ENCODE measurements at places on chromosomes 11 and 22.

DNA sequence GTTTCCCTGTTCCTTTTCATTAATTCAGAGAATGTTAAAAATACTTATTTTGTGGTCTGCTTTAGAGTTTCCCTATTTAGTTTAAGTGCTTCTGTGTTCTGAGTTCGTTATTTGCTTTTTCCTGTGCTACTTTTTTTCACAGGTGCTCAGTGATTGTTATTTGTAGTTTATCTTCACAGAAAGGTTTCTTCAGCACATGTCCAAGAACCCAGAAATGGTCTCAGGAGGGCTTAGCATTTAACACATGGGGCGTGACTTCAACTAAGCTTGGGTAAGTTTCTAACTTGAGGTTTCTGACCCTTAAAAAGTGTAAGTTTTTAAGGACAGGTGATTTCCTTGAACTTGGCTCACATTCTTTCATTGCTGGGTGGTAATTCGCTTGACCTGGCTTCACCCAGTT is 157.3 kb downstream of the AASDHPPT start:
- no peak for DNase-seq

DNA sequence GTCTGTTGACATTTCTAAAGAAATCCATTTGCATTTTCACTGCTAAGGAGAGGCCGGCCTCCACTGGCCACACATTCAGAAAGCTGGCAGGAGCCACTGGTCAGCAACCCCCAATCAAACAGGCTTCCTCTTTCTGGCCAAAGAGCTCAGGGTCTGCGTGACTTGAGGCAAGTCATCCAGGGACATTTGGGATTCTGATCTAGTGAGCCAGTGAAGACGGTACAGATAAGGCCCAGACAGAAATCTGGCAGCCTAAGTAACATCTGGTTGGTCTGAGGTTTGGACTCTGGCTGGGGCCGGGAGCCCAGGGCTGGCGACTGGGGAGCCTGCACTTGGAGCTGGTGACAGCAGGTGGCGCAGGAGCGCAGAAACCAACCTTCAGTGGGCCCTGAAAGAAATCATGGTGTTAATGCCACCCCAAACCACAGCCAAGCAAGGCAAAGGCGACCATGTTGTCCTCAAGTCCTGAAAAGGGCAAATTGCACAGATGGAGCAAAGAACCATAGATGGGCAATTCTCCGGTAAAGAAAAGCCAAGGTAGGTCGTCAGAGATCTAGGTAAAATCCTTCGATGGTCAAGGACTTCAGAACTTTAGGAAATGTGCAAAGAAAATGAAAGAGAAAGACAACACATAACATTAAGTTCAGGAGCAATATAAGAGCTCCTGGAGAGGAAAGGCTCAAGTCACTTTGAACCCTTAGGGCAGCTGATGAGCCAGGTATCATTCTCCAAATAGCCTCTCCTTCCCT is 99.4 kb upstream of the BLID start:
- peak; percentile 68 for DNase-seq

DNA sequence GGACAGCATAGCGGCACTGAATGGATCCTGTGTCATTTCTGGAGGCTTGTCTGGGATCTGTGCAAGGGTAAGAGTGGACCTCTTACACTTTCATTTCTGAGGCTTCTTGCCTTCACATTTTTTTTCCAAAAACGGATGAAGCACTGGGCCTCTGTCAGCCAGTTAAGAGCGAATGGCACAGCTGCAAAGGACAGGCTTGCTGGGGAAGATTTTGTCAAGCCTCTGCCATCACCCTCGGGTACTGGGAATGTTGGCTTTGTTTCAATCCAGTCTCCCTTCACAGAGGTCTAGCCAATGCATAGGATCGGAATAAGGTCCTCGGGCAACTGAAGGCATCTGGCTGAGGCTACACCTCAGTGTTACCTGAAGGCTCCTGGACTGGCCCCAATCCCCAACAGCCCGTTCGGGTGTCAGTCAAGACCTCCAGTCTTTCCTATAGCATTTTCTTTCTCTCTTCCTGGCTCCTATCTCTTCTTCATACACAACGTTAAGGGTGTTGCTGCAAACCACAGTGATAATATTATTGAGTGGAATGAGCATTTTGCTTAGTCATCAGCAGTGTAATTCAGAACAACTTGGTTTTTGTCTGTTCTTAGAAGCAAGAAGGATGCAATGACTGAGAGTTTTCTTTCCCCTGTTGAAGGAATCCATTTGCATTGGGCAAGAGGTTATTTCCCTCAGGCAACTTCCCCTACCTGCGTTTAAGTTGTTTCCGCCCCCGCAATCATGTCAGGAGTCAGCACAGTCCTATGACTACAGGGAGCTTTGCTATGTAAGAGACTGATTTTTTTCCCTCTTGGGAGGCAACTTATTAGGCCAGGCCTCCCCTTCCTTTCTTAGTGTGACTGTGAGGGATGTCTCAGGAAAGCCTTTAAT is 22.8 kb downstream of the NPAT start:
- DNase-seq = no peak

DNA sequence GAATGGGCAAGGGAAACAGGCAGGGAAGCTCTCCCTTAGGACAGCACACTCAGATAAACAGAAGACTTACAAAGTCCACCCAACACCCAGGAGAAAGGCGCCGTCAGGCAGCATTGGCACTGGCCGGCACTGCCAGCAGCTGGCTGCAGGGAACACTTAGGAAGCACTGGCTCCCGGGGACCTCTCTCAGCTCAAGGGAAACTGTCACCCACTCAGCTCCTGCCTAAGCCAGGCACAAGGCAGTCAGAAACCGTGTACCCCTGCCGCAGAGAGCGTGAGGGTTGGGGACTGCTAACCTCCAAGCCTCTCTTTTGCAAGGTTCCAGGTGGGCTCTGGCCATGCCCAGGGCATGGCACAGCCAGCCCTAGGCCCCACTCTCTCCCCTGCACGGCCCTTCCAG is 64.7 kb downstream of the DGCR2 start:
- DNase-seq = no peak

- DNase-seq = no peak
Observed at GRCh38 chr11:44949160-44950030, 1.3 kb downstream of the TP53I11 start.

DNA sequence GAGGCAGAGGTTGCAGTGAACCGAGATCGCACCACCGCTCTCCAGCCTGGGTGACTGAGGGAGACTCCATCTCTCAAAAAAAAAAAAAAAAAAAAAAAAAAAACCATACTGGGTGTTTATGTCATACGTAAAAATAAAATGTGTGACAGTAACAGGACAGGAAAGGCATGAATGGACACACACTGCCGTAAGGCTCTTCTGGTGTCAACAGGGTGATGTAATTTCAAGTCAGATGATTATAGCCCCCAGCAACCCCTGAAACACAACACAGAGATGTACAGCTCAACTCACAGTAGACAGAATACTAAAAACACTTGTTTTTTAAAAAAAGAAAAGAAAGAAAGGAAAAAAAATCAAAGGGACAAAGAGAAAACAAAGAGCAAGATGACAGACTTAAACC is 22.2 kb downstream of the SBF1 start:
- no peak for DNase-seq

GRCh38 chr22:48581205-48581766 is 1246.4 kb downstream of the BRD1 start:
- no peak for DNase-seq

DNA sequence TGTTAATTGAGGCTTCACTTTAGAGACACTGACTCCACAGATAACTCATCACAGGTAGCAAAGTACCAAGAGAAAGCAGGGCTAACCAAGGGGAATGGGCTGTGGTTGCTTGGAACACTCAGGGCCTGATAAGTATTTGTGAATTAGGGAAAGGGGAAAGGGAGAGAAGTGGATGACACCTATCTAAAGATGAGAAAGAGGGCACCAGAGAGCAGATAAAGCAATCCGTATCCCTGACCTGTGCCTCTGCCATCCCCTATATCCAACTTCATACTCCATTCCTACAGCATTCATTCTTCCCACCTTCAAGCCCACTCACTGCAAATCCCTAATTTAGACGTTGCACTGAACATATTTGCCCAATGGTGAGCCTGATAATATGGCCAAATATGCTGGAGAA is 43.0 kb upstream of the API5 start:
- no peak for DNase-seq

GRCh38 chr11:2525166-2525861 is 80.5 kb downstream of the KCNQ1 start:
- no peak for DNase-seq

- DNase-seq = no peak
Observed at GRCh38 chr22:31275576-31275975, 16.7 kb downstream of the PIK3IP1 start.

DNA sequence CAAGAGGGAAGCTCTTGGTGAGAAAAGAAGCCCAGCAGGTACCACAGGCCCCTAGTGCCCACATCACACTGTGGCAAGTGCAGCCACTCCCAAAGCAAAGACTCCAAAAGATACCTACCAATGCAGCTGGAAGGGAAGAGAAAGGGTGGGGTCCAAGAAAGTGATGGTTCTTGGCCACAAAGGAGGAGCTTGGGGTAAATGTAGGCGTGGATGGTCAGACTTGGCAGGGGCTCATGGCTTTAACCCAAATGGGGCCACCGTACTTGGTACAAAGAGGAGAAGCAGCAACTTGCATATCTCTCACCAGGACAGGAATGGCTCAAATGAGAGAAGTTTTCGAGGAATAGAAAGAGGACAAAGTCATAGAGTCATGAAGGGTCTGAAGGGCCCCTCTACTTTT is 4.8 kb downstream of the MAP3K11 start:
- DNase-seq = no peak

- no peak for DNase-seq
Observed at GRCh38 chr11:124075841-124076651, 34.9 kb upstream of the OR10G7 start.

Measured in fibroblast of skin of left biceps (primary cell).